NCI-H345 (cell line): ENCODE measurements at places on chromosomes 4 and X.
A peak's percentile ranks its signal among the peaks of the same experiment; 100 is the strongest.

DNA sequence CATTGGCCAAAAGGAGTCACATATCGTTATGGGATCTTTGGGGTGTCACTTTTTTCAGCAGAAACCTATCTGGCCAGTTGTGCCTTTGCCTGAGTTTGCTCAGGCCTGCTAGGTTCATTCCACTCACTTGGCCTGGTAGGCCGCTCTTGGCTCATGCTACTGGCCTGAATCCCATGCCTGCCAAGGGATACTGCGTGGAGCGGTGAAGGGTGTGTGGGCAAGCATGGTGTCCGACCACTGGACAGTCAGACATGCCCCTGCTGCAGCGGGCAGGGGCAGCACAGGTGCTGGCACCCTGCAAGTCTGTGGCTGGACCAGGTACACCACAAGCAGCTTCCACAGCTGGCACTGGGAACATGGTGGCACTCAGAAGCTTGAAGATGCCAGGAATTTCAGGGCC, 11.3 kb upstream of the PPM1K start:
- no peak for DNase-seq

GRCh38 chr4:87353592-87353991, 30.9 kb upstream of the HSD17B13 start:
- DNase-seq, result no peak

- no peak for DNase-seq
Measured at GRCh38 chrX:20224814-20225487, 41.8 kb downstream of the RPS6KA3 start.

- DNase-seq, result peak; percentile 26
Measured at GRCh38 chrX:124211312-124211942, 121.0 kb upstream of the TEX13D start.

DNA sequence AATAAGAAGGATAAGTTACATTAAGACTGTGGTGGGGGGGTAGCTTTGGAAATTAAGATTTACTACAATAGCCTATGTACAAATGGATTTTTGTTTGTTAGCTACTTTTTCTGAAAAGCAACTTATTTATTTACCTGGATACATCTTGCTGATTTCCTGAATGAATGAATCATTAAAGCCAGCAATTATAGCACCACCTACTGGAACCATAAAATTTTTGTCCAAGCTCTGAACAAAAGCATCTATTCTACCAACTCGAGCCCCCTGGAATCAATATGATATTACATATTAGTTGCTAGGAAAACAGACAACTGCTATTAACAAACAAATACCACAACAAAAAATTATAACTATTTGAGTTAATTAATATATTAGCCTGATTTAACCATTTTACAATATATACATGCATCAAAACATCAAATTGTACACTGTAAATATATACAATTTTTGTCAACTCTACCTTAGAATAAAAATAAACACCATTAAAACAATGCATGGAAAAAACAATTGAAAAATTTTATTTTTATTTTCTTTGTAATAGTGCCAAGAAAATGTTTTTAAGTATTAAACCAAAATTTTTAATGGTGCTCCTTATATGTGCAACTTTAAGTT, 15.3 kb downstream of the SEPSECS start:
- peak; percentile 16 for DNase-seq

DNA sequence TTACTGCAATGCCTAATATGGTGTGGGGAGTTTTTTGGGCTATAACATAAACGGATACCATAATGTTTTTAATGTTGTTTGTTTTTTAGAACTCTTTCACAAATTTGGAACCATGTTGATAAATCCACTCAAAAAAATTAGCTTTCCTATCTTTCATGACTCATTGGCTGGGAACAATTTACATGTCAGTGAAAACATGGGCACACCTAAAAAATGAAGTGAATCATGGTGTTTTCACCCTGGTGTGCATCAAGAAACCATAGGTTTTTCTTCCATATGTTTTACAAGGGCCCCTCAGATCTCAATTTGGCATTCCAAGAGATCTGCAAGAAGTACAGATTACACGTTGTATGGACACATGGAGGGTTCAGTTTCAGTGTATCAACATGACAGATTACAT, 207.1 kb downstream of the NWD2 start:
- DNase-seq, result no peak

- no peak for DNase-seq
Measured at GRCh38 chrX:338836-339400, 20.3 kb upstream of the GTPBP6 start.

- no peak for DNase-seq
Measured at GRCh38 chr4:114690571-114690970, 92.0 kb downstream of the UGT8 start.

DNA sequence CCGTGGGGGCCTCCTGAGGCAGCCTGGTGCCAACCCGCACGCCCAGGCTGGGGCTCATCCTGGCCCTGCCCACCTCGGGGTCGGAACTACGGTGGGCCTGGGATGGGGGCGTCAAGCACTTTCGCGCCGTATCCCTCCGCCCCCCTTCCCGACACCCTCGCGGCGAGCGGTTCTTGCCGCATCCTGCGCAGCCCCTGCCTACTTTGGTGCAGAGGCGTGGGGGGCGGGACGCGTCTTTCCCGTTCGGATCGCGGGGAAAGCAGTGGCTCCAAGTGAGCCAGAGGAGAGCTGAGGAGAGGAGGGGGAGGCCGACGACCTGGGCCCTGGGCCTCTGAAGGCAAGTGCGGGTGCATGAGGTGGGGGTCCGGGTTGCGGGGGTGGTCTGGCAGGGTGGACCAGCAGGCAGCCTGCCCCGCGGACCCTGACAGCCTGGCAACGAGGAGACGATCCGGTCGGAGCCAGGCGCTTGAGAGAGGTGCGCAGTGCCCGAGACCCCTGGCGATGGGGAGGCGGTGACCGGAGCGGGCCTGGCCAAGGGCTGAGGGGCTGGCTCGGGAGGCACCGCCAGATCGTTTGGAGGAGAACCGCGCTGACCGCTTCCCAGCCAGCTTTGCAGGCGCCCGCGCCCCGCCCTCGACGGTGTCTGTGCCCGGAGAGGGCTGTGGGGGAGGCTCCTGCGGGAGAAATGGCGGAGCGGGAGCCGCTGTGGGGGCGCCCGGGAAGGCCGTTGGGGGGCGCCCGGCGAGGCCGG, at the start of gene GPRASP2:
GPRASP2 (plus strand) TSS at position 233 of the 751 bp plus-strand sequence. CDS start 2,422 bp downstream, outside the sequence.
- DNase-seq, result peak; percentile 16

DNA sequence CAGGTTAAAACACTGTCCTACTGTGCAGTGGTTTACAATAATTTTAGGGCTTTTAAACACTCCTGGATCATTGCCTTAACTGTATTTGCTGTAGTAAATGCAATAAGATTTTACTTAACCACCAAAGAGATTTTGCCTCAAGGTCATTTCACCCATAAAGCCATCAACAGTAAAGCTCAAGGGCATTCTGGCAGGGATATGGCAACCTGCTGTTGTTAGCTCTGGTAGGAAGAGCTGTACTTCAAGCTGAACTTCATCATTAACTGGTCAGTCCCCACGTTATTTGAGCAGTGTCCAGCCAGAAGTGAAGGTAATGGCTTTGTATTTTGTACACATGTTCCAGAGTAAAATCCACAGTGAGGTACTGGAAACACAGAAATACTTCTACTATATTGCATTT, 26.9 kb upstream of the MAOA start:
- no peak for DNase-seq

GRCh38 chr4:33054656-33055196, 2334.6 kb downstream of the PCDH7 start:
- no peak for DNase-seq

- DNase-seq, result no peak
Measured at GRCh38 chrX:55119712-55120111, 30.9 kb downstream of the PAGE2 start.

DNA sequence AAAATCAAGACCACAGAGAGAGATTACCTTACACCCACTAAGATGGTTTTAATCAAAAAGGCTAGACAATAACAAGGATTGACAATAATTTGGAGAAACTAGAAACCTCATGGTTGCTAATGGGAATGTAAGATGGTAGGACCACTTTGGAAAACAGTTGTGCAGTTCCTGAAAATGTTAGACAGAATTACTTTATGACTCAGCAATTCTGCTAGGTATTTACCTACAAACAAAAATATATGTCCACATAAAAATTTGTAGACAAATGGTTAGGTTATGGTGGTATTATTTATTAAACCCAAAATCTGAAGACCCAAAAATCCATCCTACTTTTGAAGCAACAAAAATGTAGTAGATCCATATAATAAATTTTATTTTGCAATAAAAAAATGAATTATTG, 1027.0 kb upstream of the ADGRL3 start:
- no peak for DNase-seq

DNA sequence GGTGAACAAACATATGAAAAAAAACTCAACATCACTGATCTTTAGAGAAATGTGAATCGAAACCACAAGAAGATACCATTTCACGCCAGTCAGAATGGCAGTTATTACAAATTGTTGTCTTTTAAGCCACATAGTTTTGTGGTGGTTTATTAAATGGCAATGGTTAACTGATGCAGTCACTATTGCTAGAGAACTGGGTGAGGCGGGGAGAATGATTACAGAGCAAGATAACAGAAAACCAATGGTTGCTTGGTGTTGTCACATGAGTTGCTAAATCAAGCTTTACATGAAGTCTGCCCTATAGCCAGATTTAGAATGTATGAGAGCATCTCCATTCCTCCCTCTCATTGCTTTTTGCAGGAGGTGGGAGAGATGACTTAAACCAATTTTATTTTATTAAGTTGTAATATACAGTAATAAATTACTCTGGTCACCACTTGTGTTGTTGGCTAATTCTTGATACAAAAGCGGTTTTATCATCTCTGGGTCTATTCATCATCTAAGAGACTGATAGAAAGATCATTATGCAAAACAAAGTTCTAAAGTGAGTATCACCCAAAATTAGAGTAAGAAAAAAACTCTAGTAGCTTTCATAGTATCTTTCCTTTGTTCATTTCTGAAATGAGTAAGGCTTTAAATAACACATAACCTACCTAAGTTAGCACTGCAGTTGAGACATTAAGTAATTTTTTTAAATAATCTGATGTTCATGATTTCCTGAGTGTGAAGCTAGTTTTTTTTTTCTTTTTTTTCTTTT, 859.5 kb downstream of the STIM2 start:
- DNase-seq, result no peak

DNA sequence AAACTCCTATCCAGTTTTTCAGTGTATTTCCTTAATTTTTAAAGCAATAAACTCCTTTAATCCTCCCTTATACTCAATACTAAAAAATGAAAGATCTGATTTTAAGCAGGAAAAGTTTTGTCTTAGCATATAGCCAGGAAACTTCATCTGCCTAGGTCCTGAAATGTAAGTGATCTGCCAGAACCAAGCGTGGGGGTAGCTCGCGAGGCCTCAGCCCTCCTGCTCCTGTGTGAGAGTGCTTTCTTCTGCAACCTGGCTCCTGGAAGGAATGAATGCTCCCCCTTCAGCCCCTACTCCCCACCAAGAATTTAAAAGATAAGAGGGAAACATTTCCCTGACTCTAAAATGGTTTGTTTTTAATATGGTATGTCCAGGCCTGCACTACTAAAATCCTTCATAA, 160.1 kb downstream of the CBR4 start:
- no peak for DNase-seq
